ENCODE measurements at places on chromosomes 6 and 20. TPM values are rescaled to one million over a fixed set of nuclear protein-coding genes. Genes with fewer than 3 reads are reported as not detected.

The ZNF311 gene
- 4.8 TPM for total RNA-seq

The PBOV1 gene
- total RNA-seq: not detected

The IL17F gene
- total RNA-seq: not detected

The TXLNB gene
- total RNA-seq: not detected

The MAP7 gene
- 48.5 TPM for total RNA-seq

The FHL5 gene
- not detected for total RNA-seq

The IL20RA gene
- 4.3 TPM for total RNA-seq

The CNKSR3 gene
- 6.5 TPM for total RNA-seq

The CD83 gene
- 1.4 TPM for total RNA-seq

The PKHD1 gene
- total RNA-seq: not detected

The RIMS4 gene
- total RNA-seq: not detected

The SAMD5 gene
- total RNA-seq: 1.4 TPM

The LTB gene
- not detected for total RNA-seq

The GPSM3 gene
- 1.0 TPM for total RNA-seq

The KCNK16 gene
- not detected for total RNA-seq

The PAK5 gene
- not detected for total RNA-seq

The OXT gene
- not detected for total RNA-seq

The PAX1 gene
- not detected for total RNA-seq

The GJA1 gene
- total RNA-seq: 101 TPM

The RIOK1 gene
- total RNA-seq: 40.8 TPM

The BLOC1S5 gene
- total RNA-seq: 14.0 TPM

The RBBP8NL gene
- 1.1 TPM for total RNA-seq

The TRIM38 gene
- 8.6 TPM for total RNA-seq

The RNASET2 gene
- 28.0 TPM for total RNA-seq

The HLA-DQA1 gene
- not detected for total RNA-seq

The PRKN gene
- 1.9 TPM for total RNA-seq

The MATN4 gene
- 0.14 TPM for total RNA-seq

The USP49 gene
- total RNA-seq: 3.6 TPM

The TREM1 gene
- total RNA-seq: 0.34 TPM

The PRR18 gene
- total RNA-seq: under 0.01 TPM

The BPIFB4 gene
- not detected for total RNA-seq
